ENCODE measurements at places on chromosomes 5 and 9. TPM values are rescaled to one million over a fixed set of nuclear protein-coding genes. Genes with fewer than 3 reads are reported as not detected.

DNA sequence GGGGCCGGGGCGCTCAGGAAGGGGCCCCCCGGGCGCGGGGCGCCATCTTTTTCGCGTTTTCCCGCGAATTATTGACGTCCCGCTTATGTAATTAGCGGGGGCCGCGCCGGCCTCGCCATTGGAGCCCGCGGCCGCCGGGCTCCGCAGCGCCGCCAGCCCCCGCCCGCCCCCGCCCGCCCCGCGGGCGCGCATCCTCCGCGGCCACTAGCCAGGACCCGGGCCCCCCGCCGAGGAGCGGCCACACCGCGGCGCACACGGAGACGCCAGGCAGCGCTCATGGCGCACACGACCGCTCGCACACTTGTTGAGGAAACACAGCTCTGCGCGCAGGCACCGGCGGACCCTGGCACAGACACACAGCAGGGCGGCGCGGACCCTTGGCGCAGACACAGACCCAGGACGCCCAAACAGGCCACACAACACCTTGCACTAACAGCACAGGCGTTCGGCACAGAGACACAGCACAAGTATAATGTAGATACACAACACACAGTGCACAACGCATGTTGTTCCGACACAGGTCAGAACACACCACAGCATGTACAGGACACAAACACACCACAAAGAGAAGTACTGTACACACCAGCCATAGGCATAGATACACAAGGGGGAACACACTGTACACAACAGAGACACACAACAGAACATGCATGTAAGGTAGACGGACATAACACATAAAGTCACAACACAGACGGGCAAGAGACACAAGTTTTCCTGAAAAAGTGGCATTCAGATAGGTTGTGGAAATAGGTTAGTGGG lies 467 bp upstream of the PHF19 start:
- DNase-seq = no peak

DNA sequence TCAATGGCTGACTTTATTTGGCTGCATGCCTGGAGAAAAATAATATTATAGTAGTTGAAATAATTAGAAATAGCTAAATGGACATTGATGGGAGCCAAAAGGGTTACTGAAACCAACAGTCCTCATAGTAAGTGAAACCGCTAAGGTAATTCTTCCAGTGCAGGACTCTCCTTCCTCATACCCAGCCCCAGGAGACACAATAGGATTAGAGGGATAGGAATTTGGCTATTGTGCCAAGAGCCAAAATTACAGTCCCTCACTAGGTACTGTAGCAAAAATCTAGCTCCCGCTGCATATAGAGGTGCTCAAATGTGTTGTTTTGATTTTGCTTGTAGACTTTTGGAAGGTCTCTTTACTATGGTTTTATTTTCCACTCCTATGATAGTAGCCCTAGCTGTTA lies 20.2 kb downstream of the GLDC start:
- no peak for DNase-seq

DNA sequence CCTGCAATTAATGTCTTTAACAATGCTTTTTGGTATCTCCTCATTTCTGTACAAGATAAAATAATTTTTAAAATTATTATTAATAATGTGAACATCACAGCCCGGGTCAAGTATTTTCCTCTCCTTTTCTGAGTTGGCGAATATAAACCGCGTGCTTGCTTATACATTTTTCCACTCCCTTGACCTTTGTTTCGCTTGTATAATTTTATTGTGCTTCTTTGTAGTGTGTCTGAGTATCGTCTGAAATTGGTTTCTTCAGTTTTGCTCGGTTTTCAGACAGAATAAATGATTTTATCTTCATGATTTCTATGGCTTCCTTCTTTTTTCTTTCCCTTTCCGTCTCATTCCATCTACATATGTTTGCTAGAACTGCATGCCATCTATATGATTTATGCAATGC lies 448.5 kb downstream of the MAT2B start:
- no peak for DNase-seq

DNA sequence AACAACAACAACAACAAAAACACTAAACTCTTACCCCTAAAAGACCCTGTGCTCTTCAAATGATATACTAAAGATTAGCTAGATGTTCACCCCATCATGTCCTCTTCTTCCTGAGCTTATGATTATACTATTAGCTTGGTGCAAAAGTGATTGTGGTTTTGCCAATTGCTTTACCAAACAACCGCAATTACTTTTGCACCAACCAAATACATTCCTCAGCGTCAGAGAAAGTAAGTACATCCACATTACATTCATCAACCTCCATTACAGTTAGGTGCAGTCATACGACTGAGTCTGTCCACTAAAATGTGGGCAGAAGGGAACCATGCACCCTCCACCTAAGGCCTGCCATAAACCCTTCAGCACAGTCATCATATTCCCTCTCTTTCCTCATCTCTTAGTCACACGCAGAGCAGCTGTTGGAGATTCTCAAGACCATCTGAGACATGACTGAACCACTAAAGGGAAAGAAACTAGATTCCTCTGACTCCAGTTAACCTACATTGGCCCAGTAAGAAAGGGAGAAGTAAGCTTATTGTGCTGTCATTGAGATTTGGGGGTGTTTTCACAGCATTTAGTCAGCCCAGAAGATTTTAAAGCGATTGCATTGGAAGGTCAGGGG lies 181.6 kb upstream of the TLE4 start:
- DNase-seq = no peak

DNA sequence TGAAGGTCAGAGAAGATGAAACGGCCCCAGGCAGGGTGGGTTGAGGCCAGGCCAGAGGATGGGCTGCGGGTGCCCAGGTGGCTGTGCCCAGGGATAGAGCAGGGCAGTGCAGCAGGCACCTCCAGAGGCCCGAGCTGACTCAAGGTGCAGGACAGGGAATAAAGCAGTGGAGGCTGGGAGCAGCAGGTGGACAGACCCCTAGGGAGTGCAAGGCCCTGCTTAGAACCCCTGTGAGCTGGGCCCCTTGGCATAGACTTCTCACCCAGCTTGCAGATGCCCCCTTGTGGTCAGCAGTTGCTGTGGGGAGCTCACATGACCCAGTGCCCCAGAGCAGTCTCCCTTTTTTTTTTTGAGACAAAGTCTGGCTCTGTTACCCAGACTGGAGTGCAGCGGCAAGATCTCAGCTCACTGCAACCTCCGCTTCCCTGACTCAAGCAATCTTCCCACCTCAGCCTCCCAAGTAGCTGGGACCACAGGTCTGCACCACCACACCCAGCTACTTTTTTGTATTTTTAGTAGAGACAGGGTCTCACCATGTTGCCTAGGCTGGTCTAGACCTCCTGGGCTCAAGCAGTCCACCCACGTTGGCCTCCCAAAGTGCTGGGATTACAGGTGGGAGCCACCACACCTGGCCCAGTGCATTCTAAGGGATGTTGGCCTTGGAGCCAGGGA lies 118.8 kb downstream of the WNK2 start:
- DNase-seq = no peak

- DNase-seq = no peak
Observed at GRCh38 chr5:107564931-107565372, 105.8 kb downstream of the EFNA5 start.

DNA sequence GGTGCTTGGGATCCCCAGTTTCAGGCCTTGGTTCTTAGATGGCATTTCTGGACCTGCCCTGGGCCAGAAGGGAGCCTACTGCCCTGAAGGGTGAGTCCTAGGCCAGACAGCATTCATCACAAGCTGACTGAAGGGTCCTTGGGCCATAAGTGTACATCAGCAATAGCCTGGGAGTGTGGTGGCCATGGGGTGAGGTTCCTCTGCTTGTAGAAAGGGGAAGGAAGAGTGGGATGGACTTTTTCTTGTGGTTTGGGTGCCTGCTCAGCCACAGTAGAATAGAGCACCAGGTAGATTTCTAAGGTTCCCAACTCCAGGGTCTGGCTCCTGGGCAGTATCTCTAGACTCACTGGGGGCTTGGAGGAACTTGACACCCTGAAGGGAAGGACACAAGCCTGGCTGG lies 95.2 kb upstream of the PHF24 start:
- no peak for DNase-seq

GRCh38 chr9:134569626-134570025 lies 72.0 kb upstream of the COL5A1 start:
- DNase-seq = no peak

GRCh38 chr5:67493676-67494075 lies 297.1 kb upstream of the CD180 start:
- no peak for DNase-seq

Gene SMIM33
- total RNA-seq = not detected

Gene MOCS2
- total RNA-seq = 32.0 TPM

Gene P4HA2
- total RNA-seq = 77.5 TPM

Gene OTP
- total RNA-seq = not detected

Gene BTNL8
- total RNA-seq = not detected
